ENCODE measurements at places on chromosomes 2 and 18.

DNA sequence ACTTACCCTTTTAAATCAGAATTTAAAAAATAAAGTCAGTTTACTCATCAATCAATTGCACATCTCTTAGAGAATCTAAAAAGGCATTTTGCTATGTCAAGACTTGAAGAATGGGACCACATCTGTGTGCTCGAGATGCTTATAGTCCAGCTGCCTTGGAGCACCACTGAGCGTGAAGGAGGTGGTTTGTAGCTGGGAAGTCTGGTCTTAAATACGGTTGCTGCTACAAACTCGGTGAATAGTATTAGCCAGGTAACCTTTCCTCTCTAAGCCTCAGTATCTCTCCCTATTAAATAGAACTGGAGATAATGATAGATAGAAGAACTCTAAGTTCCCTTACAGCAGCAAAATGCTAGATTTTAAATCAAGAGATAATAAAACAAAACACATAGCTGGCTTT, 289.7 kb downstream of the TRIB2 start:
- no peak for DNase-seq

DNA sequence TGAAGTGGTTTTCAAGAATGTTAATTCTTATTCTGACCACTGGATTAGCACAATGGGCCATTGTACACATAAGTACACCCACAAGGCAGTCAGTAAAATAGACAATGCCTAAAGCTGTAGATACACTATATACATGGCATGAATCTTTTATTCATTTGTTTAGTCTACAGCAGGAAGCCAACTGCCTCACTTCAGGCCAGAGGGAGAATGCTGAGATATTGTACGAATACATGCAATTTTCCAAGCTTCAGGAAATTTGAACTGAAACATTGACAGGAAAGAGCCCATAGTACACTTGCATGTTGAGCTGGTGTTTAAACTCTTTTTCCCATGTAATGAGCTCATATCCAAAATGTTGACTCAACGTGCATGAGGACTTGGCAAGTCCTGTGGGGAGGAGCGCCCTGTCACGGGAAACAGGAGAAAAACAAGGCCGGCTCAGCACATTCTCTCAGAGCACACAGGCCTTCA, 111.6 kb upstream of the CYP1B1 start:
- no peak for DNase-seq

DNA sequence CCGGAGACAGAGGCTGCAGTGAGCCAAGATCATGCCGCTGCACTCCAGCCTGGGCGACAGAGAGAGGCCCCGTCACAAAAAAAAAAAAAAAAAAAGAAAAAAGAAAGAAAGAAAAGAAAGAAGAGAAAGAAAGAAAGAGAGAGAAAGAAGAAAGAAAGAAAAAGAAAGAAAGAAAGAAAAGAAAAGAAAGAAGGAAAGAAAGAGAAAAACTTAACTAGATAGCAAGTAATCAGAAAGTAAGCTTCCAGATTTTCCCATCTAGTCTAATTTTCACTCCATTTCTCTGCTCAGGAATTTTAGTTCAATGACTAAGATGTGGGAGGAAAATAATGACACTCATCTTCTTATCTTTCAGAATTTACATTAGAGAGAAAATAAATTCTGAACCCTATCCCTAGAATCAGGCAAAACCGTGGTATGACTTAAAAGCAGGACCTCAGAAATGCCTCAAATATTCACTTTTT, 2.4 kb downstream of the GFPT1 start:
- no peak for DNase-seq

- no peak for DNase-seq
Observed at GRCh38 chr2:145845207-145845894, 1325.4 kb upstream of the ZEB2 start.

DNA sequence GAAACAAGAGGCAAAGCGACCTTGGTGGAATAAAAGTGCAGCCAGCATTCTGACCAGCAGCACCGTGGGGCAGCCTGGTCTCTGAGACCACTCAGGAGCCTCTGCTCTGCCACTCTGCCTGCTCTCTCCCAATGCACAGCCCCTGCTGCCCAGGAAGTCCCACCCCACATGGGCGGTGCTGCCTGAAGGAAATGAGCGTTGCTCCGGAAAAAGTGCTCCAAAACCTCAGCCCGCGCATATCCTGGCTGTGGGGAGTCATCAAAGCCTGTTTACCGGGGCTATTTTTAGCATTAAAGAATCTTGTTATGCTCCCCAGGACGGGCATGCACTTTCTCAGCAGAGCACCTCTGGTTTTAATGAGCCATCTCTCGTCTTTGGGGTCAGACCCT, 54.5 kb downstream of the EPAS1 start:
- peak; percentile 29 for DNase-seq

DNA sequence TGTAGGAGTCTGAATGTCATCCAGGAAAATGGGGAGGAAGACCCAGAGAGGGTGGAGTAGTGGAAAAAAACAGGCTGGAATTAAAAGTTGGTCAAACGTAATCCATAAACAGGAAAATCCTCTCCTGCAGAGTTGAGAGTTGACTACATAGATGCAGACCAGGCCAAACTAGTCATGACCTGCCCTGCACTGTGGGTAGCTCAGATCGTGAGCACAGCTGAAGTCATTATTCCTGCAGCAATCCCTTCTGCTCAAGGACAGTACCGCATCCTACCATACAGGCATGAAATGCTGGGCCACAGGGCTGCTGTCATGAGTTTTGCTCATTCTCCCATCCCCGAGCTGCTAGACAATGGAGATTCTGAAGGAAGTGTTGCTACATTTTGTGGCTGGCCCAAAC, 352.2 kb downstream of the EN1 start:
- no peak for DNase-seq

GRCh38 chr2:149056541-149057255, 18.2 kb downstream of the LYPD6B start:
- DNase-seq = no peak

DNA sequence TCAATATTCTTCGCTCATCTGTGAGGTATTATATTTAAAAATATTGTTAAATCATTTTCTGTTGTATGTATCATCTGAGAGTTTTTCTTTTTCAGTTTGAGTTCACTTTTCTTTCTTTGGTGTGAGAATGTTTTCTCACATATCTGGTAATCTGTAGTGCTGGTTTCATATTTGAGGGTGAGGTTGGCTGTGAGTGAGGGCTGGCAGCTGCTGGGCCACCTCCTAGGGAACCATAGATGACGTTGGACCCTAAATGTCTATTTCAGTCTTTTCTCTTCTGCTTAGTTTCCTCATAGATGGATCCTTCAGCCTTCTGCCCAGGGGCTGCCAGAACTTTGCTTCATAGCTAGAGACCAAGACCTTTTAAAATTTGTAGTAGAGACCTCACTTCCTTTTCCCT, 33.5 kb downstream of the MGAT5 start:
- DNase-seq = no peak

- DNase-seq = peak; percentile 79
Observed at GRCh38 chr2:201642579-201643215, 606 bp downstream of the TMEM237 start.

- DNase-seq = no peak
Observed at GRCh38 chr18:48933578-48934414, 17.0 kb downstream of the SMAD7 start.

DNA sequence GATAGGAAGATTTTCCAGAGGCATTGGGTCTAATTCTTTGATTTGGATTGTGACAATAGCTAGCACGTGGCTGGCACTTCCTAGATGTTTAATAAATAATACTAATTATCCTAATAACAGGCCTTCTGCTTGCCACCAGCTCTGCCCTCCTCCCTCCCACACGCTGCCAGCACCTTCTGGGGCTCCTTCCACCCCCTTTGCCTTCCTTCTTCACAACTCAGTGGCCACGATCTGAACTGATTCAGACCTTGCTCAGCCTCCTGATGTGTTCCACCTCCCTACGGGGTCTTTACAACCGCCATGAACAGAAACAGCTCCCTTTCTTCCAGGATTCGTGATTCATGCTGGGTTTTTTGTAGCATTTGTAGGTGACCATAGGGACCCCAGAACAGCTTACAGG, 310.3 kb upstream of the HS6ST1 start:
- no peak for DNase-seq

- DNase-seq = no peak
Observed at GRCh38 chr2:190740449-190740848, 91.6 kb downstream of the NAB1 start.

- DNase-seq = no peak
Observed at GRCh38 chr18:1270081-1270480, 365.4 kb downstream of the ADCYAP1 start.

- DNase-seq = no peak
Observed at GRCh38 chr2:197237291-197238042, 73.1 kb downstream of the ANKRD44 start.

DNA sequence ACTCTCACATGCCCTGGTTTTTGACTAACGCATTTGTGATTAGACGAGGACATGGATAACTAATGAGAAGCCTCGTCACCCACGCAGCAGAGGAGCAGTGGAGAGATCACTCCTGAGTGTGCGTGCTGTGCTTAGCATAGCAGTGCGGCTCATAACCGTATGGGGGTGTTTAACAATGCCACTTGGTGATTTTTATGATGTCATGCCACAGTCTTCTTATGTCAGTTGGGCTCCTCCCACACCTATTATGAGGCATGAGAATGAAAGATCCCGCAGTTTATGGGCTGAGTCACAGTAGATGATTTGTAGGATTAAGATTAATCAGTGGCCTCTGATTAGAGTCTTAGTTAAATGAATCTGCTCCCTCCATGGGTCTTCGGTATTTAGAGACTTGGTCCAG, 2.5 kb upstream of the SMIM21 start:
- no peak for DNase-seq

- DNase-seq = no peak
Observed at GRCh38 chr2:125573432-125573831, 1082.5 kb upstream of the GYPC start.

DNA sequence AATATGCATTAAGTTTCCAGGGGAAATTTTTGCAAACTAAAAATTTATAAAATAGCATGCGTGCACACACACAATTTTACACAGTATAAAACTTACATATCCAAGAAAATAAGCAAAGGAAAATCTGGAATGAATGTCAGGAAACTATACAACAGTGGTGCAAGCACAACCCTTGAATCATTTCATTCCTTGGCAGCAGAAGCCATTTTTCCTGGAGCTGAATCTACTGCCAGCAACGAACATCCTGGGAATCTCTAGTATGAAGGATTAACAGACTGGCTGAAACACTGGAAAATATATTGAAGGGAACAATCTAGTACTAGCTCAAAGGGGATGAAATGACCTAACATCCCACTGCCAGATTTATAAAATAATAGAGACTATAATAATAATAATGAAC, 235.3 kb downstream of the DYM start:
- DNase-seq = no peak

GRCh38 chr2:172745636-172746035, 10.0 kb downstream of the RAPGEF4 start:
- DNase-seq = no peak

DNA sequence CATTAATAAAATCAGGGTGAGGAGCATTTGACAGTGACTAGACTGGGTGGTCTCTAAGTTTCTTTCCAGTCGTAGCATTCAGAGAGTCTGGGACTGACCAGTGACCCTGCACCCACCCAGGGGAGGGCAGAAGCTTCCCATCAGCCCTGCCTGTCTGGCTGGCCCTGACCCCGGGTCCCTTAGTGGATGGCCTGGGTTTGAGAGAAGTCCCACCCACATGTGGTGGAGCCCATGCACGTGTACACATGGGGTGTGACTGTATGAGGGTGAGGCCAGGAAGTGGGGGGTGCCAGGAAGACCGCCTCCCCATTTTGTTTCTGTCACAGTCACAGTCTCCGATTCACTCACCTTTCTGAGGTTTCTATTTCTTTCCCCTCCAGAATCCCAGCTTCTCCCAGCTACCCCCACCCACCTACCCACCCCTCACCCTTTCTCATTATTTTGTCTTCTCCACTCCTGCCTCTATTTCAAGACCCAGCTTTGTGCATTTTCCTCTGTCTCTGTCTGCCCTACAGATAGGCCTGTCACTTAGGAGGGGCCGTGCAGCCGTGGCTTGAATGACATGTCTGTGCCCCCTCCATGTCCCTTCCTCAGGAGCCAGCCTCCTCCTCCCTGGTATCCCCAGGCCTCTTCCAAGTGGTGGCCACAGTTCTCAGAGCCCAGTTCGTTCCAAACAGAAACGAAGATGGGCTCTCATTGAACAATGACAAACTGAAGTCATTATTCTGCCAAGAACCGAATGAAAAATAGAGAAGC, 13.6 kb downstream of the CIB4 start:
- no peak for DNase-seq

DNA sequence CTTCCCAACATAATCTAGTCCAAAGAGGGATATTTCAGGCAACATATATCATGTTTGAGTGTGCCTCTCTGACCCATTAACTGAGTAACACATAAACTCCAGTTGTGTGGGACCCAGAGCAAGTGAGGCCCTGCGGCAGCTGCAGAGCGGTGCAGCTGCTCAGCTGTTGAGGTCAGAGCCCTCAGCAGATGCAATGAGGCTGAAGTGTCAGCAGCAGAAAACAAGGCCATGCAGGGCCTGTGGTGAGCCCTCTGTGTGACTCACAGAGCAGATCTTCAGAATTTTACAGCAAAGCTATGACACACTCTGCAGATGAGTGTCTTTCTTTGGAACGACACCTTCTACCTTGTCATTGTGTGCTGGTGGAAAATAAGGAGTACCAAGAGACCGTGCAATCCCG, 168.5 kb downstream of the CBLN2 start:
- no peak for DNase-seq

DNA sequence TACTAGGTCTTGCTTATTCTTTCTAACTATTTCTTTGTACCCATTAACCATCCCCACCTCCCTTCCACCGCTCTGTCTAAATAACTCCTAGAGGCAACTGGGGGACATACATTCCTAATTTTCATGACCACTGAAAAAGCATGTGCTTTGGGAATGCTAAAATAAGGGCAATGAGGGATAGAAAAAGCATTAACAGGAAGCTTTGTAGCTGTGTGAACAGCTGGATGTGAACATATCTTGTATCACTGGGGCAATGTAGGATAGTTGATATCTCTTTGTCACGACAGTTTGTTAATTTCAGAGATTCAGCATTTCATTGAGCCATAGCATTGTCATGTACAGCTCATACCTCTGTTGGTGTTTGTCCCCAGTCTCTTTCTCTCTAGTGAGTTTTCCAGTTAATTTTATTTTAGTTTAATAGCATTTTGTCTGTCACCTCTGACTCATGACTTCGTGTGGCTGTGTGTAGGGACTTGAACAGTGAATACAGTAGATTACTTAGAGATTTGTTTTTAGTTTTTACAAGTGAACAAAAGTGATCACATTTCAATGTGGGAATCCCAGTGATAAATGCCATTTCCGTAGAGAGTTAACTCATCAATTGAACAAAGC, 230.3 kb upstream of the NRP2 start:
- no peak for DNase-seq

GRCh38 chr2:223725494-223725893, 111.9 kb downstream of the AP1S3 start:
- no peak for DNase-seq

All from T-helper 17 cell (primary cell).